CD4-positive, alpha-beta T cell treated with Interleukin-4 for 1 hour (primary cell): ENCODE measurements at places on chromosomes 7 and 10.

- DNase-seq = no peak
These were observed 232.4 kb upstream of the KLF14 start for GRCh38 chr7:130966246-130967009.

DNA sequence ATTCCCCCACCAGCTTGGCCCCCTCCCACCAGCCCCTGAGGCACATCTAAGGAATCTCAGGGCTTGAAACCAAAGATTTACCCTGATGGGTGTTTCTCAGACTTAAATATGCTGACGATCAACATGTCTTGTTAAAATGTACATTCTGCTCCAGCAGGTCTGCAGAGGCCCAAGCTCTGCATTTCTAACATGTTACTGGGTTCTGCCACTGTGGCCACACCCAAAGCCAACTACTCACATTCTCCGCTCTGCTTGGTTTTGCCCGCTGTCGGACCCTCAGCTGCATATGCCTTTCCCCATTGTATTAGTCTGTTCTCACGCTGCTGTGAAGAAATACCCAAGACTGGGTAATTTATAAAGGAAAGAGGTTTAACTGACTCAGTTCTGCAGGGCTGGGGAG, 8.9 kb downstream of the PIP4K2A start:
- no peak for DNase-seq

- no peak for DNase-seq
These were observed 242.6 kb downstream of the CNTNAP2 start for GRCh38 chr7:146359176-146359575.

DNA sequence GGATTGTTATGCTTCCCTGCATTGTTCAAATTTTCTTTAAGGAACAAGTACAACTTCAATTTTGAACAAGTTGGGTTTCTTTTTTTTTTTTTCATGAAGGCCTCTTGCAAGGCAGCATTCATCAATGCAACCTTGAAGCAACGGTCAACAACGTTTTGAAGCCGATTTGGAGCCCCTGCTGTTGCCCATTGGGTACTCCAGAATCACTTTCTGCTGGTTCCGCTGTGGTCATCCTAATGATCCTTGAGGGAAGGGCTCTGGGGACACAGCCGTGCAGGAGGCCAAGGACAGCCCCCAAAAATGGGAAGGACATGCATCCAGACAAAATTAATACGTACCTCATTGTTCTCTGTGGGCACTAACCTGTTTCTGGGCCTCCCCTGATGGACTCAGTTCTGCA, 84.6 kb upstream of the MGMT start:
- DNase-seq = no peak

DNA sequence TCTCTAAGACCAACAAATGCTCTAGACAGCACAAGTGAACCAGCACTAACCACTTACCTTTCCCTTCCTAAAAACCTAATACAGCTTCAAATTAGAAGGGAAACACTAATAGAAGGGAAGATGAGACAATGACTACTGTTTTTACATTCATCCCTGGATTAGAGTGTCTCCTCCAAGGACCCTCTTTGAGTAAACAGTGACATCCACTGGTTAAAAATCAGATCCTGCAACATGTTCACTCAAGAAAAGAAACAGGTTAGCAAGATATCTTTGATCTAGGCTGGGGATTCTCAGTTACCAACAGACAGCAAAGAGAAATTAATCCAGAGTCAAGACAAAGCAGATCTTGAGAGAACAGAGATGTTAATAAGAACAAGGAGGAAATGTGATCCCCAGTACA, 177.7 kb upstream of the GHITM start:
- no peak for DNase-seq

GRCh38 chr10:7438196-7438986, 27.6 kb upstream of the SFMBT2 start:
- no peak for DNase-seq

GRCh38 chr10:130739757-130740145, 571.8 kb downstream of the TCERG1L start:
- no peak for DNase-seq

DNA sequence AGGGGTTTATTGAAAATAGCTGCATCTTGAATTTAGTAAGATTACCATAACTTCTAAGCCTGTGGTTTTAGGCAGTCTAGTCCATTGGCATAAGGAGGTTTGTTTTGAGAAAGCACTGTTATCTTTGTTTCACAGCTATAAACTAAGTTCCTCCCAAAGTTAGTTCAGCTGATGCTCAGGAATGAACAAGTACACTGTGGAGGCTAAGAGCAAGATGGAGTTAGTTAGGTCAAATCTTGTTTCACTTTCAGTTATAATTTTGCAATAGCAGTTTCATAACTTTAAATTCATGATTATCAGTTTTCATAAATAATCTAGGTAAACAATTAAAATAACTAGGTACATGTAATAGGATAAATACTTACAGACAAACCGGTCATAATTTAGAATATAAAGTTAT, 15.4 kb downstream of the SEC61G start:
- no peak for DNase-seq

DNA sequence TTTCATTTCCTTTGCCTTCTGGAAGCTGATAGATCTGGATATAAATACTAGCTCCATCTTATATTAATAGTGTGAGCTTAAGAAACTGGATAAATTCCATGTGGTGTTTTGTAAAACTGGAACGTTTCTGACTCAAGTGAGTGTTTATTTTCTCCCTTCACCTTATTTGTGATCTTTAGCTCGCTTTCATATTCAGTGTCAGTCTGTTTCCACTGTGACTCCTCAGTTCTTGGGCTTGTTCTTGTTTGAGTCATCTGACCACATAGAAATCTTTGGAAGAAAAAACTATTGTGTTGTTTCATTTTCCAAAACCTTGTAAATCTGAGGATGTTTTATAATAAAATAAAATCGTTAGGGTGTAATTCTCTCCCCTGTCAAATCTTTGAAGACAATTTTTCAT, 186.4 kb downstream of the POLR1F start:
- no peak for DNase-seq

DNA sequence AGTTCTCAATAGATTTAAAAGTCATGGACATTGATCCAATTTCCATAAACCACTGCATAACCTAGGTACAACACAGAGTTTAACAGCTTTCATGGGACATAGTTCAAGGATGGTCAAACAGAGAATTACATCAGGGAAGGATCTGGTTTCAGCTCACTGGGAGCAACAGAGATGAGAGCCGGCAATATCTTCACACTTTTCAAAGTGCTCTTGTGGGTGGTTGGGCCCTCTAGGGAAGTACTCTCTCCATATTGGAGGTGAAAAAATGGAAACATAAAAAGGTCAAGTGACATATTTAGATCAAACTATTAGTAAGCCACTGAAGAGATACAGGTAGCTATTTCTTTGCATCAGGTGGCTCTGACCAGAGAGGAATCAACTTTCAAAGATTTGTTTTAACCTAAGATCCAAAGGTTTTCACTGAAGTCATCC, 61.8 kb upstream of the LRRN3 start:
- no peak for DNase-seq

DNA sequence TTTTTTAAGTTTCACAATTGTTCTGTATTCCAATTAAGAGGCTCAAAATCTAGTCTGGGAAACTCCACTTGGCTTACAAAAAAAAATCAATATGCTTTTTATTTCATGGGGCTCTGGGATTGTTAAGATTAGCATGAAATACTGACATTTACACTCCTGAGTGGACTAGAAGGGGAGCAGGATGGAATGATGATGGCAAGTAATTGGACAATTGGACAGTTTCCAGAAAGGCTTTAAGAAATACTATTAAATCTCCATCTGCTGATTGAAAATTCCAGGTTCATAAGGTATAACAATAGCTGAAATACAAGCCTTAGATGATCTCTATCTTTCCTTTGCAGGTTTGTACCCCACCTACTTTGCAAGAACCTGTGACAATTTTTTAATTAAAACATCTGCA, 184.4 kb downstream of the LRRTM3 start:
- no peak for DNase-seq

- no peak for DNase-seq
These were observed 2.1 kb upstream of the PALD1 start for GRCh38 chr10:70476249-70477035.

DNA sequence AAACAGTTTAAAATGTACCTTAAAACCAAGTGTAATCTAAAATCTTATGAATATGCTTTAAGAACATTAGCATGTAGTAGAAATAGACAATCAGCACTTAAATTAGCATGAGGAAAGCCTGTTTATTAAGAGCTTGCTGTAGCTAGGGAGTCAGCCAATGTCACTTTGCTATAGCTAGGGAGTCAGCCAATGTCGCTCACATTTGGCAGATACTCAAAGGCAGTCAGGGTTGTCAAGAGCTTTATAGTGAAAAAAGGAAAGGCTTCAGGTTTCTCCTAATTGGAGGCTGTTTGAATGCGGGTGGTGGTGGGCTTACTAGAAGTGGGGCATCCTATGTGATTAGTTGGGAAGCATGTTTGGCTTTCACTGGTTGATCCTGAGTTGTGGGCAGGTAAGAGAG, 226.2 kb upstream of the DGKB start:
- DNase-seq = no peak

GRCh38 chr7:66015440-66016130, 33.6 kb upstream of the GUSB start:
- no peak for DNase-seq

GRCh38 chr7:139575338-139575680, 51.8 kb downstream of the CLEC2L start:
- DNase-seq = no peak

- no peak for DNase-seq
These were observed 11.7 kb upstream of the ZNF716 start for GRCh38 chr7:57438244-57438643.

DNA sequence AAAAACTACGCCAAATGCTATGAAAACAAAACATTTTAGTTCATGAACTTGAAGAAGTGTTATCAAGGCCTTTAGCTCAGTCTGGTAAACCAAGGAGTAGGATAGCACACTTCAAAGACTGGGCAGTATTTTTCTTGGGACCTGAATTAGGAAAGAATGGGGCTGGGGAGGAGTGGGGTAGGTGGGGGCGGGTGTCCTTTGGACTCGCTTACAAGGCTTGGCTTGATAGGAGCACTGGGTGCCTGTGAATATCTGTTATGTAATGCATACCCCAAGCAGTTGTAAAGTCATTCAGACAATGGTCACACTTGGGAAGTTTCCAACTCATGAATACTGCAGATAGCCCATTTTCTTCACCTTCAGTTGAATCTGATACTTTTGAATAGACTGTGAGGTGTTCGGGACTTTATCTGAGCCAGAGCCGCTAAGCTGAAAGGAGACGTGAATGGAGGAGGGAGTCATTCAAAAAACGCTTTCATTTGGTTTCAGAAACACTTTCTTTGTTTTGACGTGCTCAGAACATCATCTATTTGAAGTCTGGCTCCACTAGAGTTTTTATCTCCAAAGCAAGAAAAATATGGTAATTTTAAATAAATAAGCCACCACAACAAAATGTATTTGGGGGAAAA, 70.1 kb upstream of the FAM204A start:
- no peak for DNase-seq

GRCh38 chr7:1746491-1746975, 76.5 kb downstream of the ELFN1 start:
- no peak for DNase-seq

GRCh38 chr7:85185424-85186082, 1.3 kb downstream of the SEMA3D start:
- DNase-seq = no peak

DNA sequence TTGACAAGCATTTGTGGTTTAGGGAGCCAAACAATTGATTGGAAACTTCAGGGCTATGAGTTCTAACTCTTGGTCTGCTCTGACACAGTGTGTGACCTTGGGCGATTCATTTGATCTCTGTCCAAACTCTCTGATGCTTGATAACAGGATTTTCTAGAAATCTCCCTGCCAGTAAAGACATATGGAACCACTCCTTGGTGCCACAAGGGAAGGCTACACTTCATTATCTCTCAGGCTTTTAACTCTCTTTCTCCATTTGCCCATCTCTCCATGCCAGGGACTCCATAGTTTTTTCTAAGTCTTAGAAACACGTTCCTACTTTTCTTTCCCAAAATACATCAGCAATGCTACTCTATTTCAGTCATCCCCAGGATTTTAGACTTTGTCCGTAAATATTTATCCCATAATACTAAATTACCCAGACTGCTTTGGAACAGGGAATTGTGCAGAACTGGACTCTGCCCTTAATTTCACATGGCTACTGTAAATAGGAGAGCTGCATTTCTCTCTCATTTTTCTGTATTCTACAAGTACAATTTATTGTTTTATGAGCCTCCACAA, 488.2 kb downstream of the SUGCT start:
- DNase-seq = no peak

GRCh38 chr7:31335161-31335856, 5.2 kb downstream of the NEUROD6 start:
- no peak for DNase-seq

- no peak for DNase-seq
These were observed 408.3 kb upstream of the MGMT start for GRCh38 chr10:129058664-129059155.

- peak; percentile 42 for DNase-seq
These were observed at the start of gene LRRN3 for GRCh38 chr7:111090846-111091245. Gene LRRN3, plus strand, starts transcription at chr7:111091127. Its CDS starts 31,646 bp downstream, at chr7:111122773.

DNA sequence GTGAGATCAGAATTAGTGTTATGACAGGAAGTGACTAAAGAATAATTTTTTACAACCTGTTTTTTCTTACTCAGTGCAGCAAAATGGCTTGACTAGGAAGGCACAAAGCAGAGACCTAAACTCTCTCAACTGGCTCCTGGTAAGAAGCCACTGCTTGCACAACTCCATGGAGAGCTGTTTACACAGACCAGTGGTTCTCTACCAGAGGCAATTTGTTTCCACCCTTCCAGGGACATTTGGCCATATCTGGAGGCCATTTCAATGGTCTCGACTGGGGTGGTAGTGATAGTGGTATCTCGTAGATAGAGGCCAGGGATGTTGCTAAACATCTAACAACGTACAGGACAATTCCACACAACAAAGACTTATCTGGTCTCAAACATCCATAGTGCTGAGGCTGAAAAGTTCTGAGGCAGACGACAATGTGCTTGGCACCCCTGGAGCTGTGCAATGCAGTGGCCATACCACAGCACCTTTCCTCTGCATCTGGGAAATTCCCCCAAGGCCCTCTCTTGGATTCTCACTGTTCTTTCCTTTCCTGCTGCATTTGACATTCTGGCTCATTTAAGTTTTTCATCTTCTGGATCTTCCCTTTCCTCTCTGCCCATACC, 105.4 kb upstream of the LAMB4 start:
- no peak for DNase-seq

DNA sequence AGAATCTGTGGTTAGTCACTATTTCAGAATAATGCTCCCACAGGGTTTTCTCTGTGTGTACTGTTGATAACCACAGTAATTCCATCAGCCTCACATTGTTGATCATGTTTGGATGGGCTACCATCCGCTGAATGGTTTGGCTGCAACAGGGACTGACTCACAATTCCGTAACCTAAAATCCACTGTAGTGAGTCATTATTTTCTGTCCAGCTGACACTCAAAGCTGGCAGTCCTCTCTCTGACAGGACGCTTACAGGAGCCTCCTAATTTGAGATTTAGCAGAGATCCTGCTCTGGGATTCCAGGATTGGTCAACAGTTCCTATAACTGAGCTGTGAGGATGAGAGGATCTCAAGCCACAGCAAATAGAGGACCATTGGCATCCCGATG, 32.7 kb downstream of the VWA2 start:
- DNase-seq = no peak

GRCh38 chr10:92789067-92789466, 59.3 kb upstream of the EXOC6 start:
- DNase-seq = peak; percentile 37
